Tibial artery (tissue), 4 donors: ENCODE measurements at places on chromosomes 4 and X.
A peak's percentile ranks its signal among the peaks of the same experiment; 100 is the strongest.

DNA sequence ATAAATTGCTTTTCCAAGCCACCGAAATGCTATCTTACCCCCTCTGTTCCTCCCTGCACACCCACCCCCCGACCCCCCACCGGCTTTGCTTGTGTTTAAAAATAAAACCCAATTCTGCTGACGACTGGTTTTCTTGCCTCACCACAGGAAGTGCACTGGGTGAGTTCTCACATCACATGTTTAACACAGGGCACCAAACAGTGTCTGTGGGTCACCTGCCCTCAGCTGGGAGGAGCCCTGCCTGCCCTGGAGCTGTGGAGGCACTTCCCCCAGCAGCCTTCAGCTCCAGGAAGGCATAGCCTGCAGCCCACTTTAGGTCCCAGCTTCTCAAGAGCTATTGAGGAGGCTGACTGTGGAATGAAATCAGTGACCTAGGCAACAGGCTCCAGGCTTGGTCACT is 8.8 kb downstream of the TMEM255A start:
- DNase-seq: no peak

DNA sequence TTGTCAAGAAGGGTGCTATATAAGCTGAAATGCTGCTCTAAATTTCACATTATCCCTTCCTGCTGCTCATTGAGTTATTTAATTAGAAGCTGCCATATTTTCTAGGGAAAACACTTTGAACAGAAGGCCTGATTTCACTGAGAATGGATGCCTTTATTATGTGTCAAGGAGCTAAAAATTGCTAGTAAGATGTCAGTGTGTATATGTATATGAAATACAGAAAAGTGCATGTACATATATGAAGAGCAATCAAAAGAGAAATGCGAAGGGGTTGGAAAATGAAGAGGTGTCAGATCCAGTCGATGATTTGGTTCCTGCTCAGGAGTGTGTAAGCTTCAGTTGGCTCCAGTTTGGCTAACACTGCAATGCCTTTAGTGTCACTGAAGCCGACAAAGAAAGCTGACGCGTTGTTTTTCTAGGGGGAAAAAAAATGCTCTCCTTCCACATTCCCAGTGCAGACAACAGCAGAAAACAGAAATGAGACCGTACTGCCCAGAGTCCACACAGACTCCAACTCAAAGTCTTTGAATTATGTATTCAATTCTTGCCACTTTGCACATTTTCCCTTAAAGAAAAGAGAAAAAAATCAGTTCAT is 154.2 kb downstream of the NHS start:
- DNase-seq: no peak

GRCh38 chrX:151006410-151007109 is 23.4 kb downstream of the HMGB3 start:
- no peak for DNase-seq

DNA sequence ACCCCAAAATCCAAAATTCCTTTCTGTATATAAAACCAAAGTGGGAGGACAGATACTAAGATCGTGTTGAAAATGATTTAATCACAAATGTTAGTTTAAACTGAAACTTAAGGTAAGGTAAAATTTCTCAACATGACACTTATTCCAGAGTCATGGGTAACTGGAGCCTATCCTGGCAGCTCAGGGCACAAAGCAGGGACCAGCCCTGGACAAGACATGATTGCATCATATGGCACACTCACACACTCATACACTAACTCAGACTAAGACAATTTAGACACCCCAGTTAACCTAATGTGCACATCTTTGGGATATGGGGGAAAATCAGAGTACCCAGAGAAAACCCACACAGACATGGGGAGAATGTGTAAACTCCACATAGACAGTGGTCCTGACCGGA is 244.1 kb upstream of the TEX13A start:
- DNase-seq: no peak

DNA sequence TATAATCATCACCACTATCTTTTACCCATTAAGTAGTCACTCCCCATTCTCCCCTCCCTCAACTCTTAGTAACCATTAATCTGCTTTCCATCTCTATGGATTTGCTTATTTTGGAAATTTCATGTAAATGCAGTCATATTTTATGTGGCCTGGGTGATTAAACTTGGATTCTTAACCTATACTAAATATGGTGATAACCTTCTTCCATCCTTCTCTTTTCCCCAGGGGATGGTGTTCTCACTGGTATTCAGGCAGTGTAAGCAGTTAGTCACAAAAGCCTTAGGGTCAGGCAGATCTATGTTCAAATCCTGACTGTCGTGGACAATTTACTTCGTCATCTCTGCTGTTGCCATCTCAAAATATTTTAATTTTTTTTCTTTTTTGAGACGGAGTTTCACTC is 29.6 kb downstream of the RAB40AL start:
- DNase-seq: no peak

- no peak for DNase-seq
Observed at GRCh38 chr4:151426513-151426912, 17.5 kb downstream of the FHIP1A start.

GRCh38 chr4:48467442-48467841 is 15.7 kb upstream of the SLC10A4 start:
- DNase-seq: no peak

DNA sequence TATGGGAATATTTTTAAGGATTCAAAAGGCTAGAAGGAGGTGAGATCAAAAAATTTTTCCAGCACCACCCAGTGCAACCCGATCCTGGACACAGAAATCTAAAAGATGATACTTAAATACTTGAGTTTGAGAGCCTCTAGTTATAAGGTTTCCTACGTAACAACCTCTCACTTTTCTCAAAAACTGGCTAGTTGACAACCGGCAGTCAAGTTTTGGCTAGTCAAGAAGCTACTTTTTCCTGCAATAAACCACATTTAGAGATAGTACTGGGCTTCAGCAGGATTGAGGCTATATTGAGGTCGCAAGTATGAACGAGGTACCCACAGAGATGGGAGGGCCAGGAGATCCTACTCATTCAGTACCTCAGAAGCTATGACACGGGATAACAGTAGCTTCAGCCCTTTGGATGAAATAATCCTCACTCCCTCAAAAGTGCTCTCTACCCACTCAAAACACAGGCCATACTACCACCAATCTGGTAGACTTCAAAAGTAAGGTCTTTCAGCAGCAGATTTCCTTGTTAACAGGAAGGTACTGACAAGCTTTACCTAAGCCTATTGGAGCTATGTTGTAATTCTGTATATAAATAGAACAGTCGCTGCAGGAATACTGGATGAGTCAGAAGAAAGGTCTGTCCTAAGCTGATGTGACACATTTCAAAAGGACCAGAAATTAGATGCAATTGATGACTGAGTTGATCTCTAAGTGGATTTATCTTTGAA is 1.5 kb upstream of the TSPAN5 start:
- DNase-seq: no peak

DNA sequence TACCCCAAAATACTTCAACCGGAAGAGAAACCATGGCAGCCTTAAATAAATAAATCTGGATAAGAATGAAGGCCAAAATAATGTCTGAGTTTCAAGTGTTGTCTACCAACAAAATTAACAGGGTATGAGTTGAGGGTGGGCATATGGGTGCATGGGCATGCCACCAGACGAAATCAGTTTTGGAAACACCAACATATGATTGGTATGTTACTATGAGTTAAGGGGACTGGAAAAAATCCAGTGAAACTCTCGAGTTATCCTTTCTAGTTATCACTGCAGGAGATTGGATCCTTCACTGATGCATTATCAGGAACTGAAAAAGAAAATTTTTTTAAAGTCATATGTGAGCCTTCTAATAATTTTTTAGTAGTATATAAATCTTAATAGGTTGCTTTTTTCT is 32.4 kb downstream of the NOCT start:
- DNase-seq: no peak

DNA sequence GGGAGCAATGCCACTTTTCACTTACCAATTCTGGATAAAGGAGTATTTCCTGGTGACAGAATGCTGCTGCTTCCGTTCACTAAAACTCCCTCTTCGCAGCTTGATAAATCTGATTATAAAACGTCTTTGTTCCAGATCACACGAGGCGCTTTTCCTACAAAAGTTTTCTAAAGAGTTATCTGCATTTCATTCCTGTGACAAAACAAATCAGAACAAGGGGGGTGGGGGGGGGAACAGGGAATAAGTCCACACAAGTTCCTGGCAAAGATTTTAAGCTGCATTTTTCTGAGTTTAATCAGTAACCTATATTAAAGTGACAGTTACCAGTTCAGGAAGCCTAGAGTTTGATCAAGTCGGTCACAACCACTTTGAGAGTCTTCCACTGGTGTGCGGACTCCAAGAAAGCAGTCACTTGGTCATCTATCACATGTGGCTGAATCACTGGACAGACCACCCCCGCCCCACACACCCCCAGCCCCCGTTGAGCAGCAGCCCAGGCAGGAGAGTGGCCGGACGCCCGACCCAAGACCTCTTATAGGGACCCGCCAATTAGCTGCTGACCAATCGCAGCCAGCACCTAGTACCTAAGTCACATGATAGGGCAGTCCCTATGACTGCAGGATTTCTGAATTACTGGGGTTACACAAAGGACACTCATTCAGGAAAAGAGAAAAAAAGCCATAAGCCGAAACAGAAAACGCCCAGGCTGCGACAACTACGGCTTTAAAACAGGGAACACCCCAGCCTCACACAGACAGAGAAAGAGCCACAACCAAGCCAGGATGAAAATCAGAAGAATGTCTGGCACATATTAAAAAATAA is 569.3 kb upstream of the DIPK2B start:
- peak; percentile 70 for DNase-seq

DNA sequence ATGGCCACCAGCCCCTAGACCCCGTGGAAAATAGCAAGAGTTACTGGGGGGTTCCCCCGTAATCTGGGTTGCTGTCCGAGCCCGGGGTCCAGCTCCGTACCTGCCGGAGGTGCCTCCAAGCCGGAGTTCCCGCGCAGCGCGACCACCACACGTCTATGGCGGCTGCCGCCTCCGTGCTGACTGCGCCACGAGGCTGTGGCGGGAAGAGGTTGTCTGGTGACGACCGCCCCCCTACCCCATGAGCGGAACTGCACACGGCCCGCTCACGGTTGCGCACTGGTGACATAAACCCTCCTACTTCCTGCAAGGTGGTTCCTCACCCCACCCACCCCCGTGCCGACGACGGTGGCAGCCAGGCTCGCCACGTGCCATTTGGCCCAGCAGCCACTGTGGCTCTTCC is at the start of gene PNMA5:
TSS of gene PNMA5 (minus strand) at position 184 of the 400 bp plus-strand sequence. CDS start 2,518 bp downstream, outside the sequence.
- DNase-seq: no peak

GRCh38 chr4:41320278-41320677 is 63.5 kb downstream of the UCHL1 start:
- no peak for DNase-seq

DNA sequence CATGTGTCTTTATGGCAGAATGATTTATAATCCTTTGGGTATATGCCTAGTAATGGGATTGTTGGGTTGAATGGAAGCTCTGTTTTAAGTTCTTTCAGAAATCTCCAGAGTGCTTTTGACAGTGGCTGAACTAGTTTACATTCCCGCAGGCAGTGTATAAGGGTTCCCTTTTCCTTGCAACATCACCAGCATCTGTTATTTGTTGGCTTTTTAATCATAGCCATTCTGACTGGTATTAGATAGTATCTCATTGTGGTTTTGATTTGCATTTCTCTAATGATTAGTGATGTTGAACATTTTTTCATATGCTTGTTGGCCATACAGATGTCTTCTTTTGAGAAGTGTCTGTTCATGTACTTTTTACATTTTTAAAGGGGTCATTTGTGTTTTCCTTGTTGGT is 129.8 kb downstream of the TBCK start:
- no peak for DNase-seq

GRCh38 chr4:134624365-134624764 is 422.8 kb upstream of the PABPC4L start:
- DNase-seq: no peak

GRCh38 chrX:118652717-118653116 is 74.7 kb upstream of the IL13RA1 start:
- no peak for DNase-seq

- no peak for DNase-seq
Observed at GRCh38 chr4:139988863-139989765, 164.9 kb downstream of the MAML3 start.

DNA sequence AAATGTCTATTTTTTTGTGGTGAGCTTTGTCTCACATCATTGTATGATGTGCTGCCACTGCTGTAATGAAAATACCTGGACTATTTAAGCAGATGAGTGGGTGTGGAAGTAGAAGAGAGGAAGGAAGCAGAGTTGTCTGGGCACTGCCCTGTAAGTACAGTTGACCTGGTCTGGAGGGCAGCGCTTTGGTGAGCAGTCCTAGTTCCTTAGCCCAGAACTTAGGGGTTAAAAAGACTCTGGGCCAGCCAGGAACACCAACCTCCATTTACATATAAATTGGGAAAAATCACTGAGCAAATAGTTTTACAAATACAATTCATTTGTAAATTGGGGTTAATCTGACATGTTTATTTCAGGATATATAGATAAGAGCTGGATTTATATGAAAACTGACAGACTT is 347.1 kb upstream of the FAT1 start:
- DNase-seq: no peak

DNA sequence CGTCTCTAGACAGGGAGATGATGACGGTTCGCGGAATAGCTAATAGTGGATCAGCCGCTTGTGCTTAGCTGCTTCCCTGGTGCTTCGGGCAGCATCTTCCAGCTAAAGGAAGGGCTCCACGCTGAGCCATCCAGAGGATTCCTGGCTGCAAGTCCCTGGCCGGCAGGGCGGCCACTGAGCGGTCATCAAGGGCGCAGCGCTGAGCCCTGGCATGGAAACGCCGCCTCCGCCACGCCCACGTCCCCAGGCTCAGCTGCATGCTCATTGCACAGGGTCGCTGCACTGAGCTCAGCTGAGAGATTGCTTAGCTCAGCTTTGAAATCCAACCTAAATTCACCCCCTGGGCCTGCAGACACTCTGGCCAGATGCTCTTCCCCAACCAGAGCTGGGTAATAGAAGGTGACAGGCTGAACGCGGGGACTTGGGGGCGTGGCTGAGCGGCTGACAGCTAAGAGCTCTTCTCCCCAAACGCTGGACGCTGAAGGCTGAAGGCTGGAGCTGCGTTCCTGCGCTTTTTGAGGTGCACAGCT is 118.2 kb upstream of the KIT start:
- DNase-seq: peak; percentile 65

DNA sequence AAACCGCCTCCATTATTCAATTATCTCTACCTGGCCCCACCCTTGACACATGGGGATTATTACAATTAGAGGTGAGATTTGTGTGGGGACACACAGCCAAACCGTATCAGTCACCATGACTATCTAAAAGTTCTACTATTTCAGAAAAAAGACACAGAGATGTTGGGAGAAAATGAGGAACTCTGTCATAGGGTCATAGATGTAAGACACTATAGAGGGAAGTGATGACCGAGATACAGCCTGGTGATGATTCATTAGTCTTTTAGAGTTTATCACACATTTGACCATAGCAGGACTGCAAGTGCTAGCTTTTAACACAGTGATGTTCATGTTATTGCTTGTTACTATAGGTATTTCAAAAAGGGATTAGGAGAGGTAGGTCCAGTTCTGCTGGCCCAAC is 357.0 kb upstream of the AADAT start:
- no peak for DNase-seq

GRCh38 chr4:38611676-38612075 is 52.3 kb upstream of the KLF3 start:
- no peak for DNase-seq
